ENCODE measurements at places on chromosomes 13 and 19.

GRCh38 chr19:47284324-47284899, 9.7 kb downstream of the INAFM1 start:
- DNase-seq: no peak

DNA sequence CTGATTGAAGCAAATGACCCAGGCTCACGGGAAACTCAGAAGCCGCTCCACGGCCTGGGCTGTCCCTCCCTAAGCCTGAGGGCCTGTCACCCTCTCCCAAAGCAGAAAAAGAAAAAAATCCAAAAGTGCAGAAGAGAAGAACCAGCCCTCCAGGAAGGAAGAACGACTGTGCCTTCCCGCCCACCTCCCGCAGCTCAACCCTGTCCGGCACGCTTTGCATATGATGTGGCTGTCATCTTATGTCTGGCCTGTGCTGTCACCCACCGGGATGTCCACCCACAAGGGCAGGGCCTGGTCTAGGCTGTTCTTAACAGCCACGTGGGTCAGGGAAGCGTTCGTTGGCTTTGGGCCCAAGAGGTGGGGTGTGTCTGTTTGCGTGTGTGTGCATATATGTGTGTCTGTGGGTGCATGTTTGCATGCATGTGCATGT, 13.7 kb downstream of the ZBTB7A start:
- no peak for DNase-seq

GRCh38 chr13:92767468-92767867, 459.1 kb upstream of the GPC6 start:
- DNase-seq: no peak

GRCh38 chr13:85283408-85283807, 515.8 kb downstream of the SLITRK6 start:
- no peak for DNase-seq

DNA sequence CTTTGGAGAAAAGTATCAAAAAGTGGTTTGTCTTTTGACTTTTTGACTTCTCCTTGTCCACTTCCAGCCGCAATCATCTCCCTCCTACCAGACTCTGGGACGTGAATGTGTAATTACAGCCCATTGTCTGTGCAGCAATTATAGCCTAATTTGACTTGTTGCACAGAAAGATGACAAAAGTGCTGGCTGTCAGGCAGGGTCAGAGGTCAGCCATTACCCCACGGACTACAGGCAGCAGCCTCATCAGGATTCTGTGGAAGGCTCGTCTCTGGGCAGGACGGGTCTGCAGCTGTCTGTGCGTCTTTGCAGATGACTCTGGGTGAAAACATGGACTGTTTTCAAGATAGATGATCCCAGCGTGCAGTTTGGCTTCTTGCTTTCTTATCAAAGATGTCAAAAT, 102.2 kb upstream of the EDNRB start:
- no peak for DNase-seq

- peak; percentile 49 for DNase-seq
These were observed at the start of gene TMEM221 for GRCh38 chr19:17448131-17448967. TSS of gene TMEM221 (minus strand) at chr19:17448668. CDS start at chr19:17448462, 206 bp downstream.

DNA sequence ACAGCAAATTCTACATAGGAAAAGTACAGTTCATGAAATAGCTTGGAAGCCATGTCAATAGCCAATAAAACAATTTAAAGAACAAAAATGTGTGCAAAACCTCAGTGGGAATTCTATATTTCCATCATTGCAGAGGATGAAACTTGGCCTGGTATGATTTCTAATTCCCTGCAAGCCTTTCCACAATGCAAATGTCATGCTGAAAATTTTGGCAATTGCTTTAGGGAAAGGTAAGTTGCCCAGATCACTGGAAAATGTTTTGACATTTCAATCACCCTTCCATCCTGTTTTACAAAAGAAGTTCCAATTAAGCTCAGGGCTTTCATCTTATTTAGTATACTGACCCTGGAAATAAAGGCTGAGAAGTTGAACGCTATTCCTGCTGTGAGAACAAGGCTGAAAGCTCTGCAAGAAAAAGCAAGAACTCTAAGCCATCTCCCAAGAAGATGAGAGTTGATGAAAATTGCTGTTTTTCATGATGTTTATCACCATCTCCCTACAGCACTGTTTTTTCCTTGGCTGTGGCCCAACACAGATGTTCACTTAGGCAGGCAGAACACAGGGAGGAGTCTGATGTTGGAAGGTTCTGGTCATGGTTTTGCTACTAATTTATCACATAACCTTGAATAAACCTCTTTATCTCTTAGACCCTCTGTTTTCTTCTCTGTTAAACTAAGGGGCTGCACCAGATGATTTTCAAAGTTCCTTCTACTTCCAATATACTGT, 263.7 kb downstream of the KCTD12 start:
- no peak for DNase-seq

DNA sequence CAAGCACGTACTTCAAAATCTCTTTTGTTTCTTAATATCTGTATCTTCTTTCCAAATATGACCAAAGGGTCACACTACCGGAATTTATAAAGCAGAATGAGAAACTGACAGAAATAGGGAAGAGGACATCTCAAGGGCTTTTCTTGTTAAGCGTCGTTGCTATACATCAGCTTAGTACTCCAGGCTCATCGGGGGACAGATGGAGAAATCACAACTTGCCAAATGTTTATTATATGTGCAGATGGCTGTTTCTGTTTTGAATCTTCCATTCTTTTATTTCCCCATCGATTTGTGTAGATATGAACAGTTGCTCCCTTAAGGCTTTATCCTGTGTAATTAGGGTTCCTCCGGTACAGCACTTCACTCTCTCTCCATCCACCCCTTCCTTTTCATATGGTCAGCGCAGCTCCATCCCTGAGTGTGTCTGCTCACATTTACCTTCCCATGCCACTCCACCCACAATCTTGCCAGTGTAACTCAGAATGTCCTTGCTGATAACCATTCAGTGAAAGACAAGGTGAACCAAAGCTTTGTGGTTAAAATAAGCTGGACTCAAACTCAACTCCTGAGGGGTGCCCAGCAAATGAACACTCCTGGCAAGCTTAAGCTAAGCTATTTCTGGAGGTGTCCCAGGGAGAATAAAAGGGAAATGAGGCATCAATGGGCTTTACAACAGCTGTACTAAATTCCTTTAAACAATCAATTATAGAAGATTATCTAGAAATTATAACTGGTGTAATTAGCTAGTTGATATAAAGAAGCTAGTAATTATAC, 51.3 kb downstream of the TBC1D4 start:
- no peak for DNase-seq
